Naive thymus-derived CD4-positive, alpha-beta T cell (primary cell): ENCODE measurements at places on chromosomes 7 and 10. TPM values are rescaled to one million over a fixed set of nuclear protein-coding genes. Genes with fewer than 3 reads are reported as not detected.
A peak's percentile ranks its signal among the peaks of the same experiment; 100 is the strongest.

DNA sequence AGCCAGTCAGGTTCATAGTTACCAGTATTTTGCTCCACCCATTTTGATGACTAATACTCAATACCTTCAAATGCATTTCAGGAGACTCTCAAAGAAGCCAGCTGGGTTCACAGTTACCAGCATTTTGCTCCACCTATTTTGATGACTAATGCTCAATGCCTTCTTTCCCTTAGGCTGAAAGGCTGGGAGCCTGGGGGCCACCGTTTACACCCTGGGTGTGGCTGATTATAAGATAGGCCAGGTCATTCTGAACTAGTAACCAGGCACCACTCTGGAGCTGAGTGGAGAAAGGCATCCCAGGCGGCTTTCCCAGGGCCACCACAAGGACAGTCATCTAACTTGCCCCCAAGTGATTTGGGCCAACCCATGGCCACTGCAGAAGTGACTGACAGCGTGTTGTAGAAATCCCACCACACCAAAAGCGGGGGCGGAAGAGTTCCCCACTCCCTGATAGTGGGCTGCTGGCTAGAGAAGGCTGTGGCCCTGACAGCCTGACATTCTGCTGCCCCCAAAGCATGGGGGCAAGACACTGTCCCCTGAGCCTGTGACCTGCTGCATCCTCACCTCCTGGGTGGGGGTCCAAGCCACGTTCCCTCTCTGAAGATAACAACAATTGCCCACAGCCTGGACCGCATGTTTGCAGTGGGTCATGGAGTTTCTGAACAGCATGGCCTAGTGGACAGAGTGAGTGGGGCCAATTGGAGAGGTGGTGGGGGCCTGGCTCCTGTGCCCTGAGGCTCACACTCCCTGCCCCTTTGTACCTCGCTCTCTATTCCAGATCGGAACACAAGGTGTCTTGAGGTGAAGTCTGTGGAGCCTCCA, 23.0 kb upstream of the ZNF488 start:
- no peaks in the 10 kb centered on the region for H3K27me3 ChIP-seq

DNA sequence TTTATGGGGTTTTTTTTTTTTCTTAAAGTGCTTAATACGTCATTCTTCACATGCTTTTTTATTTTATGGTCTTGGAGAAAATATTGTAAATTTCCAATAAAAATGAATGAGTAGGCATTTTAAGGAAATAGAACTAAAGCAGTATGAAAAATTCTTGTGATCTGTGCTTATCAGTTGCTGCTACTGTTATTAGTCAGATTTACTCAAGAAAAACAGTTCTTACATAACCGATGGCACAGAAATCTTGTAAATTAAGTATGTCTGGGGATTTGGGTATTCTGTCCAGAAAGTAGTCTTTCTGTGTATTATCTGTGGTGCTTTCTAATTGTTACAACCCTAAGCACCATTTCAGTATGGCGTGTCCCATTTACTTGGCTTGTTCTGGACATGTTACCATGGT, 64.7 kb downstream of the LRGUK start:
- DNase-seq, result no peak
- no peaks in the 10 kb centered on the region for H3K27me3 ChIP-seq
- H3K4me1 ChIP-seq, result no peaks in the 10 kb centered on the region
- H3K4me3 ChIP-seq, result no peak overlapping the region

- no peak overlapping the region for H3K4me3 ChIP-seq
- no peaks in the 10 kb centered on the region for H3K4me1 ChIP-seq
Observed at GRCh38 chr10:29948881-29949355, 110.5 kb downstream of the JCAD start.

DNA sequence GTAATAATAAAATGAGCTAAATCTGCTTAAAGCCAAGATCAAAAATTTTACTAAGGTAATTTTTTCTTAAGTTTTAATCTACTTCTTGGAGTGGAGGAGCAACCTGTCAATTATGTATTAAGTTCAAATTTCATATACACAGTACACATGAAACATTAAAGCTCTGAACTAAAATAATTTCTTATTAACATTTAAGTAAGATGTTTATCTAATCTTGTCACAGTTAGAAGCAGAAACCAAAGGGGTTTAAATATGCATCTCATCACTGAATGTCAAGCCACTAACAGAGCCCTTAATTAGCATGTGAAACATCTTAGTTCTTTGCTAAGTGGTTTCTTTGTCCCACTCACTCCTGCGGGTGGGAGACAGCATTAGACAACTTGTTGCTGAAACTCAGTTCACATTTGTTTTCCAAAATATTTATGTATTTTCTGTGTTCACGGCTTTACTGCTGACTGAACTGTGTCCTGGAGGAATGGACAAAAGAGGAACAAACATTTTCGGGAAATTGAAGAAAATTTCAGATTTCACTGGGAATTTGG, 130.9 kb upstream of the MBL2 start:
- H3K27ac ChIP-seq, result no peak overlapping the region
- no peaks in the 10 kb centered on the region for H3K27me3 ChIP-seq
- H3K4me1 ChIP-seq, result no peaks in the 10 kb centered on the region
- no peak for DNase-seq

DNA sequence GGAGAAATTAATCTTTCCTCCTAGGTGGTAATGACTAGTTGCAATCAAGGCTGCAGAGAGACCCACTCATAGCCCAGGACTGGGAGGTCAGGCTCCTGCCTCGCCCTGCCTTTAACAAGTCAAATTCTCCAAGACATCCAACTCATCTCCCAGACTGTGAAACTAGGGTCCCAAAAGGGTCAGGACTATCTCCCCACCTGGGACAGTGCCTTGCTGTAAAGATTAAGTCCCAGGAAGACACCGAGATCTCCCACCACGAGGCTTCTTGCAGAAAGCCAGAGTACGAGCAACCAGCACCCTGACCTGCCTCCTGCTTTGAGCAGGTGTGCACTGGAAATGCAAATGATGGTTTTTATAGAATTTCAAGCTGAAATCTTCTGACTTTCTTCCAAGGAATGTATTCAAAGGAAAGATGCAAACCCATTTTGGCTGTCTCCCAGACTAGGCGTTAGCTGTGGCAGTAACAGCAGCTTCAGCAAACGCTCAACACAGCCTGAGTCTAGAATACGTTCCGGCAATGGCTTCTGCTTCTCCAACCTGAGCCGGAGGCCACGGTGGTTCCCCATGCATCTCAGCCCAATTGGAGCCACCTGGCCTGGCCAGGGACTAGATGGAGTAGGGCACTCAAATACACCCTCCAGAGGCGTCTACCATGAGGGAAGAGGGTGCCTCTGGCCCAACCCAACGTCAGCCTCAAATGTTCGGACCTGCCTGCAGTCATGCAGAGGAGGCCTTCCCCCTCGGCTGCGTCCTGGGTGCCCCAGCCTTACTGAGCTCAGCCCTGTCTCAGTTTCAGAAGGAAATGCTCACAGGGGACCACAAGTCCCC, 170.4 kb downstream of the PRKAG2 start:
- H3K27ac ChIP-seq, result no peak overlapping the region
- no peak overlapping the region for H3K4me3 ChIP-seq
- peaks cover 21% of the 10 kb centered on the region for H3K36me3 ChIP-seq
- no peaks in the 10 kb centered on the region for H3K4me1 ChIP-seq
- no peaks in the 10 kb centered on the region for H3K27me3 ChIP-seq

DNA sequence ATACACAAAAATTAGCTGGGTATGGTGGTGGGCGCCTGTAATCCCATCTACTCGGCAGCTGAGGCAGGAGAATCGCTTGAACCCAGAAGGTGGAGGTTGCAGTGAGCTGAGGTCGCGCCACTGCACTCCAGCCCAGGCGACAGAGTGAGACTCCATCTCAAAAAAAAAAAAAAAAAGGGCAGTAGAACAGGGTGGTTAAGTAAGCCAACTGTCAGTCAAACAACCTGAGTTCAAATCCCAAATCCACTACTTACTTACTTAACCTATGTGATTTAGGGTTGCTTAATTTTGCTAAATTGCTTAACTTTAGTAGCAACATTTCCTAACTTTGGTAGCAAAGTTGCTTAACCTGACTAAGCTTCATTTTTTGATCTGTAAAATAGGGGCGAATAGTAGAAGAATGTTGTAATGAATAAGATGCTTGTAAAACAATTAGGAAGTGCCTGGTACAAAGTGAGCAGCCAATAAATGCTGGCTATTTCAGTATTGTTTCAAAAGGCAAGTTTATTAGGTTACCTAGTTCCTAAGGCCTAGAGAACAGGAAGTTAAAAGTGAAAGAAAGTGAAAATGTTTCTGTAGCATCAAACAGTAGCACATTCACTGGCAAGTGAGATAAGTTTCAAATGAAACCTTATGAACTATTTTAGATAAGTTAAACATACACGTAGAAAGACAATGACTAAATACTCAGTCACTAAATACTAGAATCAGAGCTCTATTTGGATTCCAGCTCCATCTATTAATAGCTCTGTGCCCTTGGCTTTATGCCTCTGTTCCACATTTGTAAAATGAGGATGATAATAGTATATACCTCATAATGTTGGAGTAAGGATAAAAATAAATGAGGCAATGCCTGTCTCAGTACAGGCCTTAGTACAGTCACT, 64.3 kb downstream of the HOXA1 start:
- H3K27ac ChIP-seq, result peak overlapping the region; percentile 36
- no peaks in the 10 kb centered on the region for H3K36me3 ChIP-seq
- peak overlapping the region; percentile 25 for H3K4me3 ChIP-seq
- no peaks in the 10 kb centered on the region for H3K27me3 ChIP-seq
- H3K4me1 ChIP-seq, result peaks cover 12% of the 10 kb centered on the region

- H3K4me3 ChIP-seq, result peak overlapping the region; percentile 39
- no peaks in the 10 kb centered on the region for H3K27me3 ChIP-seq
- no peaks in the 10 kb centered on the region for H3K4me1 ChIP-seq
- H3K27ac ChIP-seq, result no peak overlapping the region
- DNase-seq, result peak; percentile 35
Observed at GRCh38 chr7:91264924-91265681, 870 bp downstream of the FZD1 start.

DNA sequence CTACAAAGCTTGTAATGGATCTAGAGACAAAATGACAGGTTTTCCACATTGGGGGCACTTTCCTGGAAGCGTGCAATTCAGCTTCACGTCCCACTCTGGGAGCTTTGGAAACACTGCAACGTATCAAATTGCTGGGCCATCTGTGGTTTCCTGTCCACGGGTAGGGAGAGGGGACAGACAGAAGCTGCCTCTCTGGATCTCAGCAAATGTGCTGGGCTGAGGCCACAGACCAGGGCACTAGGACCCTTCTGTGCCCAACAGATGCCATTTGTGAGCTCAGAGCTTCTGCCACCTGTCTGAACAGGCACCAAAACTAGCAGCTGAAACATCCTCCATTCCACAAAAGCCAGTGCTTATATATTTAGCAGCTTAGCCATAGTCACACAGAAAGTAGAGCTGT, 40.9 kb upstream of the FRMD4A start:
- H3K27ac ChIP-seq, result no peak overlapping the region
- H3K27me3 ChIP-seq, result no peaks in the 10 kb centered on the region
- H3K36me3 ChIP-seq, result no peaks in the 10 kb centered on the region
- H3K4me1 ChIP-seq, result no peaks in the 10 kb centered on the region
- H3K4me3 ChIP-seq, result no peak overlapping the region
- DNase-seq, result no peak

- no peak overlapping the region for H3K4me3 ChIP-seq
- H3K27me3 ChIP-seq, result no peaks in the 10 kb centered on the region
- DNase-seq, result no peak
- no peaks in the 10 kb centered on the region for H3K36me3 ChIP-seq
- peaks cover 29% of the 10 kb centered on the region for H3K4me1 ChIP-seq
- H3K27ac ChIP-seq, result peak overlapping the region; percentile 55
Observed at GRCh38 chr7:135167365-135167917, 3.1 kb downstream of the CYREN start.

DNA sequence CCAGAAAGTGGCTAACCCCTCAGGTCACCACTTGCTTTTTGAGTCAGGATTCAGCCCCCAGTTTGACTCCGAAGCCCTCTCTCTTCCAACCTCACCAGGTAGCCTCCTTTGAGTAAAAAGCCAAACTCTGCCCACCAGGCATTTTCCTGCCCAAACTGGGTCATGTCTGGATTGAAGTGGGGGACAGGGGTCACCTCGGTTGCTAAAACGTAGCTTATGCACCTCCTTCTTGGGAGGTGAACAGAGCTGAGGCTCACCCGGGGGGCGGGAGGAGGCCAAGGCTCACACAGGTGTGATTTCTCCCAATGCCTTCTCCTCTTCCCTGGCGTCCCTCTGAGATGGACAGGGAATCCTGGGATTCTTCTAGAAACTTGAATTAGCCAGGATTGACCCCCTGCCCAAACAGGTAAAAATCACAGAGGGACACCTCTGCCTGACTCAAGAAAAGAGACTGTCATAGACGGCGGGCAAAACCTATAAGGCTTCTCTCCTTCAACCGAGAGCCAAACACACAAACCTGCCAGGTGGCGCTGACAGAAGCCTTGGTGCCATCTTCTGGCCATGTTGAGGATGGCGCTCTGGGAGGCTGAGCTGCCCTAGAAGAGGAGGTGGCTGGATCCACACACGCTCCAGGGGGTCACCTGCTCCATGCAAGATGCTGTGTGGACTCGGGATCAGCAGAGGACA, 51.6 kb downstream of the PRLHR start:
- peak; percentile 24 for DNase-seq
- H3K4me1 ChIP-seq, result no peaks in the 10 kb centered on the region
- H3K36me3 ChIP-seq, result no peaks in the 10 kb centered on the region
- H3K27me3 ChIP-seq, result no peaks in the 10 kb centered on the region
- no peak overlapping the region for H3K4me3 ChIP-seq
- H3K27ac ChIP-seq, result no peak overlapping the region

DNA sequence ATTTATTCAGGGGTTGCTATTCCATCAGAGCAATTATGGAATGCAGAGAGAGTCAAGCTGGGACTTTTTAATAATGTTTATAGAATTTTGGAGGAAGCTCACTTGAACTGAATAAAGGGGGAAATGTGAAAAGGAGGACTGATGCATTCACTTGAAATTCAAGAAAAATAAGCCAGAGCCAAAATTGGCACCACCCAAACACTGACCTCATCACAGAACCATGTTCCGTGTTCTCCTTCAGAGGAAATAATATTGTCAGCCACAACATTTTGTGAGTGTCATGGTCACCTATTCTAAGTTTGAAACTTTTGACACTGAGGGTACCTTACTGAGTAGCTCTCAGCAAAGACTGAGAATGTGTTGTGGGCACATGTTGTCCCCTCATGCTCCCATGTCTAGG, 207.0 kb downstream of the ANK3 start:
- H3K27me3 ChIP-seq, result no peaks in the 10 kb centered on the region
- DNase-seq, result no peak
- H3K4me1 ChIP-seq, result no peaks in the 10 kb centered on the region
- peaks cover 5% of the 10 kb centered on the region for H3K36me3 ChIP-seq
- H3K4me3 ChIP-seq, result no peak overlapping the region

- H3K4me3 ChIP-seq, result no peak overlapping the region
- no peaks in the 10 kb centered on the region for H3K36me3 ChIP-seq
- H3K4me1 ChIP-seq, result no peaks in the 10 kb centered on the region
- H3K27ac ChIP-seq, result no peak overlapping the region
Observed at GRCh38 chr10:128137877-128138276, 11.7 kb upstream of the MKI67 start.

Gene CPA2
- not detected in 2 replicates for total RNA-seq

Gene TMEM176B
- 7.1 TPM for total RNA-seq

Gene SOSTDC1
- total RNA-seq, result not detected in 2 replicates

Gene RSPH10B2
- total RNA-seq, result not detected

Gene DEPP1
- total RNA-seq, result 0.91 TPM

Gene FFAR4
- total RNA-seq, result not detected
